Activated T-cell treated with anti-CD3 and anti-CD28 coated beads for 24 hours (primary cell): ENCODE measurements at places on chromosomes 2 and 18.

DNA sequence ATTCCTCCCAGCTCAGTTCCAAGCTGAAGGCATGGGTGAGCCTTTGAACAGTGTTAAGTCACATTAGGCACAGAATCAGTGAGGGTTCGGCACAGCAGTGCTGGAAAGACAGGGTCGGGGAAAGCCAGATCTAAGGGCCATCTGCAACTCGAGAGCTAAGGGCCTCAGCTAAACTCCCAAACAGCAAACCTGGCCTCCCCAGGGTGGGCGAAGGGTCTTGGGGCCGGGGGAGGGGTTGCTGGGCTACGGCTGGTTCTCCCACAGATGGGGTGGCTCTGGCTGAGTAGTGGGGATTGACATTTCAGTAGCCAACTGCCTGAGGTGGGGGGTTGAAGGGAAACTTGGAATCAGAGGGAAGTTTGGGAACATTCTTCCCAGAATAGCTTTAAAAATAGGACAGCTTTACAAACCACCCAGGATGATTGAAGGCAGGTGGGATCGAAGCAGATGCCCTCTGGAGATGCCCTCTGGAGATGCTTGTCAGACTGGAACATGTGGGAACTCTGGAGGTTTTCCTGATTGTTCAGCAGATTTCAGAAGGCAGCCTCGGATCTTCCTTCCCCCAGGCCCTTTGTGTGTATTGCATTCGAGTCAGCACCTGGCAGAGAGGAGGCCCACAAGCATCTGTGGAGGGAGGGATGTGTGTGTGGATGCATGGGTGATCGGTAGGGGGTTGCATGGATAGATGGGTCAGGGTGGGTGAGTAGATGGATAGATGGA lies 156.4 kb downstream of the SMAD7 start:
- DNase-seq, result no peak

- no peak for DNase-seq
These were observed 162.9 kb upstream of the KYNU start for GRCh38 chr2:142714600-142714999.

DNA sequence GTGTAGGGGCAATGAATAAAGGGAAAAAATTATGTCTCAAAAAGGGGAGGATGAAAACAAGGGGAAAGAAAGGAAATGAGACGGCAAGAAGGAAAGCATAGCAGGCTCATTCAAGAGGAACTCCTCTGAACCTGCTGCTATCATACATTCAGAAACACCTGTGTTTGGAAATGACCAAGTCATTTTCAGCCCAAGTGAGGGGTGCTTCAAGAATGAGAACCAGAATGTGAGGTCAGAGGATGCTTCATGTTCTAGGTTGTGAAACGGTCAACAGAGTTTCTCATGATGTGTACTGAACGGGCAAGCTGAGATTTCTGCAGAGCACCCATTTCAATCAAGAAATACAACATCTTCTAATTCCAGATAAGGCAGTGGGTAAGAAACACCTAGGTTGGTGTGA lies 1367.2 kb upstream of the CELF4 start:
- DNase-seq, result no peak

- no peak for DNase-seq
These were observed 100.7 kb upstream of the SMAD7 start for GRCh38 chr18:49051311-49051967.

- no peak for DNase-seq
These were observed 33.0 kb downstream of the FTCDNL1 start for GRCh38 chr2:199818026-199818425.

DNA sequence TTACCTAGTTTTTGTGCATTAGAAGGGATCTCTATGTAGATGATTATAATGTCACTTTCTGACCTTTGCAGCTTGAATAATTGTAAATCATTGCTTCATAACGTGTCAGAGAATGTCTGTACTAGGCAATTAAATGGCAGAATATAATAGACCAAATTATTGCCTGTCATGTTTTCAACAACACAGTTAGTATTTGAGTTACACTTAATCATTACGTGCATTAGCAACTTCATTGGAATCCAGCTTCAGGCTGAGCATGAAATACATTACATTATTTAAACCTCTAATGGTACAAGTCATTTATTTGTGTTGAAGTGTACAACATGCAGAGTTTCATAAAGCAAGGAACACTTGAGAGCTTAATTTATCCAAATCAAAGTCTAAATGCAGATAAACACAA lies 48.0 kb downstream of the ZNF407 start:
- DNase-seq, result no peak

DNA sequence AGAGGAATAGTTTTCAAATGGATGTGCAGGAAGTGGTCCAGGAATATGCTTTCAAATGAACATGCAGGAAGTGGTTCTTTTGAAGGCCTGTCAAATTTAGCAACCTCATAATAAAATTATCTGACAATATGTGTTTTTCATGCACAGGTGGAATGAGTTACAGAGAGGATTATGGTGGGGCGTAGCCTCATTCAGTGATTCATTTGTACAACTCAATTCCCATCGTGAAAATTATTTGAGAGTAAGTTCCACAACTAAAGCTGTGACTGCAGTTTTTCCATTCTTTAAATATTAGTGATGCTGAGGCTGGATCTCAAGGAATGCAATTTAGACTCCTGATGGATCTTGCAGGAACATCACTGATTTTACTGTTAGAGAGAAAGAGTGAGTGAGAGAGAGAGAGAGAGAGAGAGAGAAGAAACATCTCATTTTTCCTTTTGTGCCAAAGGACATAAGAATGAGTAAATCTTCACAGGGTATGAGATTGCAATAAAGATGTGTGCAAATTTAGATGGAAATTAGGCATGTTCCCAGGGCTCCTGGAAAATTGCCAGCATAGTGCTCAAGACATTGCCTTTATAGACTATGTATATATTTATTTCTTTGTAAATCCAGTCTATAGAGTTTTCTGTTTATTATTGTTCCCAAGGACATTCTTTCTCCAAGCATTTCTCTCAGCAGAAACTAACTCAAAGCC lies 394.9 kb upstream of the ZEB2 start:
- DNase-seq, result no peak

- DNase-seq, result no peak
These were observed 192.9 kb downstream of the NOL4 start for GRCh38 chr18:34031810-34032209.

DNA sequence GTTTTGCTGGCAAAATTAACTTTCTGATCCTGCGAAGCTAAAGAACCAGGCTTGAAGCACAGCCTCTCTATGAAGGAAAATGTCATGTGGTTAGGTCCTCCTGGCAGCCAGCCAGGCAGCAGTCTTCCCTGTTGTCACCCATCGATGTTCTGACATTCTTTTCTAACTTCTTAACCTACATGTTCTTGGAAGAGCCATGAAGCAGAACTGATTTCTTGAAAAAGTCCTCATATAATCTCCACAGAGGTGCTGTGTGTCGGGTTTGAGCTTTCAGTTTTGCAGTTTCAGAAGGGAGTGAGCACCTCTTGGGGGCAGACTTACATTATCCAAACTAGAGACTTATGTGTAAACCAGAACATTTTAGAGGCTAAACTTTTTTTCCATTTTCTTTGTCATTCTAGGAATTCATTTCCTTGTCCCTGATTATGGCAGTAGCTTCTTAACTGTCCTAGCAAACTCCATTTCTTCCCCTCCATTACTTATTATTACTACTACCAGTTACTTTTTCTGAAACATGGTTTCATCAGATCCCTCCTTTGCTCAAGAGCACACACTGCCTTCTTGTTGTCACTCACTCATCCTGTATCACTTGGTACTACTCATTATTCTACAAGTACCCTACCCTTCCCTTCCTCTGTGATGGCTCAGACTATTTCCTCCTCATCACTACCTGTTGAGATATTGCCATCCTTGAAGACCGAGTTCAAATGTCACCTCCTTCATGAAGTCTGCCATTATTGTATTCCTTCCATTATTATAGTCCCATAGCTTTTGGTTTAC lies 31.1 kb downstream of the DOK1 start:
- no peak for DNase-seq

DNA sequence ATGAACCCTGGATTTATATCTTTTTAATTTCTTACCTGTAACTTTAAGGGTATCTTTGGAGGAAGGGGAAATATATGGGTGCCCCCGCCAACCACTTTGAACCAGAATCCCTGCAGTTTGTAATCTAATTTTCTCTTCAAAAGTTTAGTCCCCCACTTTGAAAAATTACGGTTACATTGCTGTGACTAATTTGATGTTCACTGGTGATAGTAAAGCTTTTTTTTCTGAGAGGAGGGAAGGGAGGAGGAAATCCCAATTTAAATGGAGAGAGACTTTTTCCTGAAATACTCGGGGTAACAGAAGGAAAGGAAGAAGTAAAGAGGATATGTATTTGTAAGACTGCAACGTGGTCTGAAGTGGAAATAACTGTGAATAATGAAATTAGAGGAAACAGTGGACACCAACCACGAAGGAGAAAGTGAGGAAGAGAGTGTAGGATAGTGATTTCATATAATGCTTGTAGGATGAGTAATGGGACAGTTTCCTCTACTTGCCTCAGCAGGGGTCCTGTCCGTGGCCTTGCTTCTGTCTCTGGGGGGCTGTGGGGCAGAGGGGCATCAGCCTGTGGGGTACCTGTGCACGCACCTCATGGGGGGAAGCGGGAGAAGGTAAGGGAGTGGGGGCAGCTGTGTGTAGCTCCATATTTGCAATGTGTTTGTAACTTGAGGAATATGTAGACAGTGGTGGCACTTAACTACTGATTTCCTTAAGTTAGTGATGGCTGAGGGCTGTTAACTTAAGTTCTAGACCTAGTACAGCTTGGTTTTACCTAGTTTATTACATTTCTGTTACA lies 161.1 kb downstream of the LTBP1 start:
- DNase-seq, result no peak

DNA sequence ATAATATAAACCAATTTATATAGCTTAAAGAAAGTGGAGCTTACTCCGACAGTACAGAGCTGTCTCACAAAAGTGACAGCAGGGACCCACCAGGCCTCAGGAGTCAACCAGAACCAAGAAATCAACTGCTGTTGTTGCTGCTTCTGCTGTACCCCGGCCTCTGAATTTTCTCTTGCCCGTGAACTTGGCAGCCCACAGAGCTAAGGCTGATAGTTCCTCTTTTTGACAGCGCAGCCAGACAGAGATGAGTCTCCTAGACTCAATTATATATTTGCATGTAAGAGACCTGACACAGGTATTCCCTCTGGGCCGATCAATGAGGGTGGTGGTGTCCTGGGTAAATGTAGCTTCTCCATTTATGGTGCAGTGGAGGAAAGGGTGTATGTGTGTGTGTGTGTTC lies 109.4 kb downstream of the KCTD1 start:
- DNase-seq, result no peak

DNA sequence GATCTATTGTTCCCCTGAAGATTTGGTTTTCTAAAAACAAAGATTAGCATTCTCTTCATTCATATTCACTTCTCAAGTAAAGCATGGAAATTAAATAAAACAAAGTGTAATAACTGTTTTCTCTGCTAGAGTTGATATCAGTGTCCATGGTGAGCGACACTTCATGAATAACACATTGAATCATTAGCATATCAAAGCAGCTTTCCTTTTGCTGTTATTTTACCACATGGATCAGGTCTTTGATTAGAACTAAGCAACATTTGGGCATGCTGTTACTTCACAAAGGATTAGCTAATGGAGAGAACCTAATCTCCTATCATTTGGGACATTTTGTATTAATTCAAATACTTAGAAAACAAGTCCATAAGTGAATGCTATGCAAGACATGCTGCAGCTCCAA lies 368.8 kb upstream of the CDH19 start:
- no peak for DNase-seq

DNA sequence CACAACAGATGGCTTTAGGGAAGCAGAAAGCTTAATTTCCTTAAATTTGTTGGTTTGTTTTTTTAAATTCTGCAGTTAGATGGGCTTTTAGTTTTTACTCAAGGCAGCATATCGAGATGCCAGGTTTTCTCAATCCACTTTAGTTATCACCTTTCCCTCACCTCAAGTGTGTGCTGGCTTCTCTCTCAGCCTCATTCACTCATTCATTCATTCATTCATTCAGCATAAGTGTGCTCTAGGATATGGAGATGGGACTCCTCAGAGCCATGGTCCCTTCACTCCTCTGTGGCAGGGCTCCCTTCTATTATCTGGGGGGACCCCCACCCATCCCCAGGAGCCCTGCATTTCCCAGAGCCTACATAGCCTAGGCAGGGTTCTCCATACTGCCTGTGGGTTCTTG lies 19.0 kb downstream of the VIL1 start:
- DNase-seq, result no peak

GRCh38 chr2:166115589-166115988 lies 12.2 kb downstream of the SCN1A start:
- no peak for DNase-seq

DNA sequence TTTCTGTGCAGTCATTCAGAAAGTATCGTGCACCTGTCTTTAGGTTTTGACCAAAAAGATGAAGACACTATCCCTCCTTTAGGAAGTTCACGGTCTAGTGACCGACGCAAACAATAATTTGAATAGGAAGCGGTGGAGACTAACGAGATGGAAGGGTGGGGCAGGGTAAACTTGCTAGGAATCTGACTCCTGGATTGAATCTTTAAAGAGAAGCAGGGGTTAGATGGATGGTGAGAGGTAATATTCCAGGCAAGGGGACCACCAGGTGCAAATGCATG lies 651 bp upstream of the TXNL1 start:
- DNase-seq, result no peak

- no peak for DNase-seq
These were observed 2.5 kb downstream of the RTN4 start for GRCh38 chr2:55047677-55048299.

GRCh38 chr18:47909484-47909883 lies 21.0 kb downstream of the SMAD2 start:
- no peak for DNase-seq

- DNase-seq, result no peak
These were observed 27.0 kb downstream of the UXS1 start for GRCh38 chr2:106167067-106167466.

DNA sequence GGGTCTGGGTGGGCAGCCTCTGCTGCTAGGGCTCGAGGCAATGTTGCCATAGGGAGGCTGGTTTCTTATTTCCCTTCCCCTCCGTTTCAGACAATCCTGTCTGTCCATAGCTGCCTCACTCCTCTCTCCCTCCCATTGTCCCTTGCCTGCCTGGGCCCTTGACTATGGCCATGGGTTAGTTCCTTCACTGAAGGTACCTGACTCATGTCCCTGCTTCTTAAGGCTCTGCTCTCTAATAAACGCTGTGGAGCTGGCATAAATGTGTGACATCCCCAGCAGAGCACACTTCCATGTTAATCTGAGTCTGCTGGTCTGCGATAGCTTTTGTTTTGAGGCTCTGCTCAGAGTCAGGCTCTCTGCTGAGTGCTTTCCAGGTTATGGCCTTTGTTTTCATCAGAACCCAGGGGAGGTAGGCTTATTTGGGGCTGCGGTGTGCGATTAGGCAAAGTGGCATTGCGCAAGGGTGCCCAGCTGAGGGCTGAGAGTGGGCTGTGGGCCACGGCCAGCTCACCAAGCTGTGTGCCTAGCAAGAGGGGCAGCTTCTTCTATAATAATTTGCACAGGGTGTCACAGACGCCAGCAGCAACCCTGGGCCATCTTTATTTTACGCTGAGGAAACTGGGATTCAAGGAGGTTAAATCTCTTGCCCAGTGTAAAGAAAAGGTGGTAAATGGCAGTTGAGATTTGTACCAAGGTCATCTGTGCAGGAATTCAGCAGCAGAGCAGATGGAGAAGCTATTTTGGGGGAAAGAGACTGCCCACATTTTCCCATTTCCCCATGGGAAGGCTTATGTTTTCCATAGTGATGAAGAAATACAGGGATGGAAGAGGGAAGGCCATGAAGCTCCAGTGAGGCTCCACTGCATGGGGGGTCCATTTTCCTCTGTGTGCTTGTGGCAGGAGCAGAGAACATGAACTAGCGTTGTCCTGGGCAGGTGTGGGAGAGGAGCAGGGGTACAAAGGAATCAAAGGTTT lies 25.6 kb downstream of the MRPL33 start:
- no peak for DNase-seq
